ENCODE measurements at places on chromosomes 1 and 21. TPM values are rescaled to one million over a fixed set of nuclear protein-coding genes. Genes with fewer than 3 reads are reported as not detected.

The CTTNBP2NL gene
- total RNA-seq: 5.5 TPM

The CDA gene
- total RNA-seq: 3.7 TPM

The SELL gene
- 2.5 TPM for total RNA-seq

The FRRS1 gene
- 16.4 TPM for total RNA-seq

The GFI1 gene
- 0.11 TPM for total RNA-seq

GRCh38 chr1:84613026-84613425 lies 38.8 kb upstream of the CTBS start:
- H3K27me3 ChIP-seq: no peaks in the 10 kb centered on the region
- H3K36me3 ChIP-seq: no peaks in the 10 kb centered on the region
- no peak for DNase-seq

DNA sequence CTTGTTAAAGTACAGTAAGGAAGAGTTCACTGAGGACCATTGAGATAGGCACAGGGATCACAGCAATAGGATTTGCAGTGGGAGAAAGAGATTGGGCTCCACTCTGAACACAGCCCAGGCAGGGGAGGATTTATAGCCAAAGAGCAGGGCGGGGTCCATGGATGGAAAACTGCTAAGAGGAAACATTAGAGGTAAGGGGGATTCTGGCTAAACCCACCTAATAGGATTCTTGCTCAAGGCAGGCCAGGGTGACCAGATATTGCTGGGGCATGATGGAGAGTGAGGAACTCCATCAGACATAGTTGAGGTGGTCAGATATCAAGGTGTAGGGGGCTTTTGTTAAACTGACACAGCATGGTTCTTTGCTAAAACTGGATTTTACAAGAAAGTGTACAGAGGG lies 372.8 kb downstream of the NPHP4 start:
- H3K27ac ChIP-seq: no peak overlapping the region
- H3K27me3 ChIP-seq: peaks cover 4% of the 10 kb centered on the region
- H3K36me3 ChIP-seq: no peaks in the 10 kb centered on the region
- no peaks in the 10 kb centered on the region for H3K4me1 ChIP-seq

- H3K27me3 ChIP-seq: no peaks in the 10 kb centered on the region
- no peak overlapping the region for H3K4me3 ChIP-seq
- H3K36me3 ChIP-seq: no peaks in the 10 kb centered on the region
- H3K4me1 ChIP-seq: no peaks in the 10 kb centered on the region
Measured at GRCh38 chr1:195153107-195153506, 1455.1 kb downstream of the KCNT2 start.

DNA sequence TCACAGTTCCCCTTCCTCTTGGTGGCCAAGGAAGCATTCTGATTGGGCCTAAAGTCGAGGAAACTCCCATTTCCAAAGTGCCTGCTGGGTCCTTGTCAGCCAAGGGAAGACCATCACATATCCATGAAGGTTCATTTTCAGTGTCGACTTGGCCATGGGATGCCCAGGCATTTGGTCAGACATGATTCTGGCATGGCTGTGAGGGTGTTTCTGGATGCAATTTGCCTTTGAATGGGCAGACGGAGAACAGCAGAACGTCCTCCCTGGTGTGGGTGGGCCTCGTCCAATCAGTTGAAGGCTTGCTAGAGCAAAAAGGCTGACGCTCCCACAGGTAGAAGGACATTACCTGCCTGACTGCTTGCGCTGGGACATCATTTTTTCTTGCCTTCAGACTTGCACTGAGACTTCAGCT lies 48.3 kb upstream of the LBR start:
- H3K27me3 ChIP-seq: no peaks in the 10 kb centered on the region
- peaks cover 8% of the 10 kb centered on the region for H3K4me1 ChIP-seq
- H3K4me3 ChIP-seq: no peak overlapping the region
- H3K36me3 ChIP-seq: no peaks in the 10 kb centered on the region

DNA sequence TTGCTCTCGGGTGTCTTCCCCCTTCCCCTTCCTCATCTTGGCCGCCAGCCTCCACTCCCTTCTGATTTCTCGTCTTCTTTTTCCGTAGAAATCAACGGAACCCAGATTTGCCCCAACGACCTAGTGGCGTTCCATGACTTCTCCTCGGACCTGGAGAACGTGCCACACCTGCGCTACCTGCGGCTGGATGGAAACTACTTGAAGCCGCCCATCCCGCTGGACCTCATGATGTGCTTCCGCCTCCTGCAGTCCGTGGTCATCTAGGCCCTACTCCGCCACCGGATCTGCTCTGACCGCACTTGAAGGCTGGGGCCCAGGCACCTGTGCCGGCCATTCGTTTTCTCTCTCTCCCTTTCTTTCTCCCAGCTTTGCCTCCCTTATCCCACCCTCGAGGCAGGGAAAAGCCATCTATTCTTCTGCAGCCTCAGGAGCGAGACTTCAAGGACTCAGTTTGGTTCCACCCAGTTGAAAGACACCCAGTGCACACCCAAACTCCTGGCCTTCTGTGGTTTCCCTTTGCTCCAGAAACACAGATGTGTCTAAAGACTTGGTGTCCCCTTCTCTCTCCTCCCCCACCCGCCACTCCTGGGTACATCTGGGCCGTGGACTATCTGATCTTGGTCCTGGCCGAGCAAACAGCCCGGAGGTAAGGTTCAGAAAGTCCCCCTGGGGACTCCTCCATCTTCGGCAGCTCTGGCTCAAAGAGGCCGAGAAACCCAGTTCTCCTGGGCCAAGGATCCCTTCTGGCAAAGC lies 7.2 kb upstream of the OPTC start:
- DNase-seq: no peak
- no peaks in the 10 kb centered on the region for H3K36me3 ChIP-seq
- no peaks in the 10 kb centered on the region for H3K4me1 ChIP-seq
- no peak overlapping the region for H3K4me3 ChIP-seq
- H3K27ac ChIP-seq: no peak overlapping the region

GRCh38 chr1:19682257-19682656 lies 17.6 kb downstream of the HTR6 start:
- no peak for DNase-seq
- no peak overlapping the region for H3K27ac ChIP-seq
- no peak overlapping the region for H3K4me3 ChIP-seq
- no peaks in the 10 kb centered on the region for H3K27me3 ChIP-seq

Measured in adrenal gland (tissue), 19 donors.